ENCODE measurements at places on chromosomes 5 and 9. TPM values are rescaled to one million over a fixed set of nuclear protein-coding genes. Genes with fewer than 3 reads are reported as not detected.

ZFP2 gene
- total RNA-seq = 9.4 TPM

PCDHGA12 gene
- total RNA-seq = 6.9 TPM

CARTPT gene
- not detected for total RNA-seq

SOHLH1 gene
- total RNA-seq = not detected

TNFSF15 gene
- 0.16 TPM for total RNA-seq
